Stimulated activated CD4-positive, alpha-beta T cell treated with anti-CD3 and anti-CD28 coated beads, Interleukin-12 subunit alpha, Interleukin-12 subunit beta, amount 100 ng/mL, for 4 hours (primary cell): ENCODE measurements at places on chromosomes 12 and 14.

GRCh38 chr14:100041271-100041670 lies 24.0 kb upstream of the EVL start:
- no peak for DNase-seq

DNA sequence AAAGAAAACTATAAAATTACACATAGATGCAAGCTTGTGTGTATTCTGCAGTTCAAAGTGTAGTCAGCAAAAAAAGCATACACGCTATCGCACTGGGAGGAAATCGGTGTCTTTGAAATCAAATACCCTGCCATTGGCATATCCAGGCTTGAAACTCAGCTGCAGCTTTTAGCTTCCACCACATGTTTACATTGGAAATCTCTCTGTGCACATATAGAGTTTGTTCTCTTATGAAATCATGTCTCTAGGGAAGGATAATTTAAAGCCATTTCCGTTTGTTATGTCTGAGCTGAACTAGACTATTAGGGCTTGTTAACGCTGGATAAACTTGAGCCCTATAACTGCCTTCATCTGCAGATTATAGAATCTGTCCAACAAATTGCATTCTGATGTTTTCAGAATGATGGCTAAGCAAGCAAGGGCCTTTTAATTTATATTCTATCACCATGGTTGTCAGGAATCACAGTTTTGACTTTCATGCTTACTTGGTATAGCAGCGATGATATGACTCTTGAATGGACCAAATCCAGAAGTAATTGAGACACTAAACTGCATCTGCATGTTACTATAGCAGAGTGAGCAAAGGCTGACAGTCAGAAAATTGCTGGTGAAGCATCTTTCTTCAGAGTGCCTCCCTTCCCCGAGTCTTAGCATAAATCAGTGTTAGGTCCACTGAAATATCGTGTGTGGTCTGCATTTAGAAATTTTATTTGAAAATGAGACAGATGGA lies 442.8 kb downstream of the ZFP36L1 start:
- DNase-seq: no peak

- DNase-seq: no peak
Measured at GRCh38 chr14:64952598-64953309, 10.2 kb upstream of the GPX2 start.

GRCh38 chr12:95215949-95216348 lies 1.3 kb downstream of the FGD6 start:
- DNase-seq: no peak

DNA sequence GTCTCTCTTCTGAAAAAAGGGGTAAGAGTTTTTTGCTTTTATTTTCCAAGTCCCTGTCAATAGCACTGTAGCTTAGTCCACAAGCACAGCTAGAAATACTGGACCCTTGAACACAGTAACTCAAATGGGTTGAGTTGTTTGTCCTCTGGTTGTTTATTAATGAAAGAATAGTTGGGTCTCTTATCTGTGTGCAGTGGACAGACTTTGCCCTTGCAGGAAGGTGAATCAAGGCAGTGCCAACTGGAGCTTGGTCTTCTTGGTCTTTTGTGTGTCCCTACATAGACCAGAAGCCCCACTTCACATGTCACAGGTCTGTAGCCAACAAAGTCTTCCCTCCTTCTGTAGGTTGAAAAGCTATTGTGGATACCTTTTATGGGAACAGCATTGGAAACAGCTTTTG lies 322.0 kb downstream of the AACS start:
- no peak for DNase-seq

DNA sequence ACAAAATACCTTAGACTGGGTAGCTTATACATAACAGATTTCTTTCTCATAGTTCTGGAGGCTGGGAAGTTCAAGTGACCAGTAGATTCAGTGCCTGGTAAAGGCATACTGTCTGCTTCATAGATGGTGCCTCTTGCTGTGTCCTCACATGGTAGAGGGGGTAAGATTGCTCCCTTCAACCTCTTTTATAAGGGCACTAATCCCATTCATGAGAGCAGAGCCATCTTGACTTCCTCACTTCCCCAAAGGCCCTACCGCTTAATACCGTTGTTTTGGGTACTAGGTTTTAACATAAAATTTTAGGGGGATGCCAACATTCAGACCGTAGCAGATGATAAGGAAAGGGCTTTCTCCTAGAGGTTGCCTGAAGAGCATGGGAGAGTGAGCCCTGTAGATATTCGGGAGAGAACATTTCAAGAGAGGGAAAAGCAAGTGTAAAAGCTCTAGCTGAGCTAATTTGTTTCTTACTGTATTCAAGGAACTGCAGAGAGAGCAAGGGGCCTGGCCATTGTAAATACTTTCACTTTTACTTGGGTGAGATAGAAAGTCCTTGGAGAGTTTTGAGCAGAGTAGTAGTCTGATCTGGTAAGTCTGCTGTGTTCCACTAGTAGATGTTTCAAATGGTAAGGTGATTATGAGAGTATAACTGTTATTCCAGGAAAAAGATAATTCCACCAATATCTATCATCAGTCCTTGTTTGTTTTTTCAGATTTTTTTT lies 27.3 kb downstream of the FRS2 start:
- no peak for DNase-seq
